ENCODE measurements at places on chromosomes 12 and 14.

DNA sequence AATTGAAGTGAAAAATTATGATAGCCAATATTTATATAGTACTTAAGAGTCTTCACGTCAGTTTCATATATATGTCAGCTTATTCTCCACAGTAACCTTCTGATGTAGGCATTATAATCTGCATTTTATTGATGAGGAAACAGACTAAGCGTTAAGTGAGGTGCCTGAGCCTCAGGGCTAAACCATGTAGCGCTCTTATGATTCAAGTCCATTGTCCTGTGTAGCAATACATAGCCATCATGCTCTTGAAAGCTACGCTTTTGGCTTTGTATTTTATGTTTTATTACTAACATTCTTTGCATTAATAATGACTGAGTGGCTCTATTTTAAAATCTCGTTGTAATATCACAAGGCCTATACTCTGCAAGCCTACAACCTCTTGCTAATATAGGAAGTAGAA, 79.0 kb downstream of the ANO6 start:
- no peak for DNase-seq

- no peak for DNase-seq
Observed at GRCh38 chr14:94945615-94946014, 175.7 kb upstream of the GSC start.

DNA sequence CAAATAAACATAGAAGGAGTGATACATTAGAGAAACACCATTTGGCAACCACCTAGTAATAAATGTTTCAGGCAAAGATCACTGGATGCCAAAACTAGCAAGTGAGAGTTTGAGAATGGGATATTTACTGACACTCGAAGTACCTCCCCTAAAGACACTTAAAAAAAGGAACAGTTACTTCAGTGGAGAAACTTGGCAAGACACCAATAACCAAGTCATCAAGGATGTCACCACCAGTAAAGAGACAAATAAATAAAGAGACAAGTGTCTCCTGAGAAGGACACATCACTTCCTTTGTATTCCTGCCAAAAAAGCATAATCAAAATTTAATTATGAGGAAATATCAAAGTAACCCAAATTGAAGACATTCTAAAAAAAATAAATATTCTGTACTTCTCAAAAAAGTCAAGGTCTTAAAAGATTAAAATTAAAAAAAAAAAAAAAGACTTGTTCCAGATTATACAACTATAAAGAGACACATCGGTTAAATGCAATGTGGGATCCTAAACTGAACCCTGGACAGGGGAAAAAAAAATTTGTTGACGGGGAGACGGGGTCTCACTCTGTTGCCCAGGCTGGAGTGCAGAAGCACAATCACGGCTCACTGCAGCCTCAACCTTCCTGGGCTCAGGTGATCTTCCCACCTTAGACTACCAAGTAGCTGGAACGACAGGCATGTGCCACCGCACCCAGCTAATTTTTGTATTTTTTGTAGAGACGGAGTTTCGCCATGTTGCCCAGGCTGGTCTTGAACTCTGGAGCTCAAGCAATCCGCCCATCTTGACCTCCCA, 26.4 kb downstream of the TM7SF3 start:
- DNase-seq, result no peak

DNA sequence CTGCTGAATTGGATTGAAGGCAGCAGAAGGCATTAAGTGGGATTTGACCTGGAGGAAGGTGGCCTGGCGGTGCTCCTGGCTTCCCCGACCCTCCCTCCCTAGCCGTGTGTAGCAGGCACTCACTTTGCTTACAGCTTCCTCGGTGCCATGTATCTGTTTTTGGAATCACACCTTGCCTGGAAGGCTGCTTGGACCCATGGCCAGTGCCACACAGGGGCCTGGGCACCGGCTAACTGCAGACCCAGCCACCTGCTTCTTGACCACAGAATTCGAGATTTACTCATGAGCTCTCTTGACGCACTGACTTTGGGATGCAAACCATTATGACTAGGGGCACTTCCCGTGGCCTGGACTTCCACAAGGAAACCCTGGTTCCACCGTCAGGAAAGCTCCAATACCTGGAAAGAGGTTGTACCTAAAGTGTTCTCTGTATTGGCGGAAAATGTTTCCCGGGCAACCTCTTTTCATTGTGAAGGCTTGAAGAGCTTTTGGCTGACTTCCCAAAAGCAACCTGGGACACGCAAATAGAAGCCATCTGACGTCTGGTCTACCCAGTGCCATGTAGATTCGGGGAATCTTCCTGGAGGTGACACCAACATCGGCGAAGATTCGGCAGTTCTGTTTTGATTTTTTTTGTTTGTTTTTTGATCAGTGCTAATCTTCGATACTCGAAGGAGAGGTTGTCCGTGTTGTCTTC, 125.6 kb upstream of the RTL1 start:
- no peak for DNase-seq

- DNase-seq, result no peak
Observed at GRCh38 chr14:45679853-45680252, 426.9 kb upstream of the MIS18BP1 start.

- no peak for DNase-seq
Observed at GRCh38 chr12:127900386-127900785, 366.6 kb upstream of the TMEM132C start.

DNA sequence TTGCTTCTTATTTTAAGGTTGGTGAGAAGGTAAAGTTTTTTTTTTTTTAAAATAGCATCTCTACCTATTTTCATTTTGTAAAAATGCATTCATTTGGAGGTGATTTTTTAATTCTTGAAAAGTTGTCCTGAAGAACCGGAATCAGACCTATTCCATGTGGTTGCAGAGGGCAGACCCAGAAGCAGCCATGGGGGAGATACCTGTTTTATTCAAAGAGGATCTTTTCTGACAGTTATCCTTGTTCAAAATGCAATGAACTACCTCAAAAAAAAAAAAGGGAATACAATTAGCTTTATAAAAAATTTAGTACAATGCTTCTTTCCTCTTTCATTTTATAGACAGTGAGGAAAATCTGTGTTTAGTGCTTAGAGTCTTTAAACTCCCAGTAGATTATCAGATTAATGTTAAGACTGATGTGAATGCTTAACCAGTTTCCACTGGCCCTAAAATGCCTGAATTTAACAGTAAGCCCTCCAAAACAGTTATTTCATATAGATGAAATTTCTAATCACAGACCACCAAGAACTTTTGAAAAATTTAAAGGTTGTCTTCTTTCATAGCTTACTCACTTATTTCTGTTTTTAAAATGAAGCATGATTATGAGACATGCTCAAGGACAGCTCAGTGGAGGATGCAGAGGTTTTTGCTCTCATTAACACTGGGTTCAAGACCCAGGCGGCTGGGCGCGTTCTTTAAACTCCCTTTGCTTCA, 8.6 kb upstream of the NEMF start:
- DNase-seq, result no peak

- no peak for DNase-seq
Observed at GRCh38 chr12:78241446-78241845, 410.8 kb downstream of the NAV3 start.

- peak; percentile 43 for DNase-seq
Observed at GRCh38 chr12:118055144-118055557, 5.8 kb downstream of the WSB2 start.

DNA sequence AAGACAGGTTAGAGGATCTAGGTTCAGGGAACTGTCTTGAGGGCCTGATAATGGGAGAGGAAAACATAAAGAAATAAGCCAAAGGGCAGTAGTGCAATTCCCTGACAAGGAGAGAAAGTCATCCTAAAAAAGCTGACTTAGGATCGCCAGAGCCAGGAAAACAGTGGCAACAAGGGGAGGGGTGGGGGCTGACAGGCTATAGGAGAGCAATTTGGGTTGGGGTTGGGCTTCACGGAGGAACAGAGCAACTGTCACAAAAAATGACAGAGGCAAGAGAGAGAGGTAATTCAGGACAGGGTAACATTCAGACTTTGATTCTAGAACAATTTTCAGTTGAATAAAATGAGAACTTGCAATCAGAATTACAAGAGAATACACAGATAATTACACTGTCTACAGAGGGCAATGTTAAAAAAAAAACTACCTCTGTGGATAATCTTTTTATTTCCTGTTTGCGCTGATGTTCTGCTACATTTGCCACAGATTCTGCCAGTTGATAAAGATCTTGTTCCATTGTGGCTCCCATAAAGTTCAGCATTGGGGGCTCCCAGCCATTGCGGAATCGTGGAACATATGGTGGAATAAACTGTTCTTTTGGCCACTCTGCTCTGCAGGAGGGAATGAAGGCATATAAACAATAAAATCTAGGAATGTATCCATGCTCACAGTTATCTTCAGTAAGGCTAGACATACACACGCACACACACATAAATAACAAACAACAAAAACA, 138.6 kb downstream of the EPS8 start:
- no peak for DNase-seq

DNA sequence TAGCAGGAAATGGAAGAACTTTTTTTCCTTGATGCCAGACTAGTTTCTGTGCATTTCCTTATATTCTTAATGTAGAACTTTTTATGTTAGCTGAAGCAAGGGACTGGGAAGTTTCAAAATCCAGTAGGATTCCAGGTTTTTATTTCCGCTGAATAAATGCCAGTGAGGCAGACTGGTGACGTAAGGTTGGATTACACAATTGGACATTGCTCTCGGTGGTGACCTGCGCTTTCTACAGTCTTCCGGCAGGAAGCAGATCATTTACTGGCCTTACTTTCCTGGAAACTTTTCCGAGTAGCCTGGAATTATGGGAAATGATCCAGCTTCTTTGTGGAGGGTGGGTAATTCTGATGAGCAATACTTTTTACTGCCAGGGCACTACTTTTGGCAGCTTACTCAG, 3.6 kb downstream of the IFT43 start:
- no peak for DNase-seq

- peak; percentile 86 for DNase-seq
Observed at GRCh38 chr14:49633640-49634546, 1.2 kb downstream of the DNAAF2 start.

DNA sequence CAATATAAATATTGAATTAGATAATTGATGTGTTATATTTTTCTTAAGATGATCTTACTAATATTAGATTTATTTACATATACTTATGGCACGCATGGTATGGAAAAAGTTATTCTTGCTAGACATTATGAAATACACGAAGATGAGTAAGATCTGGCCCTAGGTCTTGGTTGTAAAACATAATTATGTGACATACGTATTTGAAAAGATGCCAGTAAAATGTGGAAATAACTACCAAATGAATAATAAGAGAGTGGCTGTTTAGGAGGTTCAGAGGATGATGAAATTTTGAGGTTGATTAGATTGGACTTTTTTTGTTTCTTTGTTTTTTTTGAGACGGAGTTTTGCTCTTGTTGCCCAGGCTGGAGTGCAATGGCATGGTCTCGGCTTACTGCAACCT, 41.3 kb downstream of the FANCM start:
- no peak for DNase-seq

DNA sequence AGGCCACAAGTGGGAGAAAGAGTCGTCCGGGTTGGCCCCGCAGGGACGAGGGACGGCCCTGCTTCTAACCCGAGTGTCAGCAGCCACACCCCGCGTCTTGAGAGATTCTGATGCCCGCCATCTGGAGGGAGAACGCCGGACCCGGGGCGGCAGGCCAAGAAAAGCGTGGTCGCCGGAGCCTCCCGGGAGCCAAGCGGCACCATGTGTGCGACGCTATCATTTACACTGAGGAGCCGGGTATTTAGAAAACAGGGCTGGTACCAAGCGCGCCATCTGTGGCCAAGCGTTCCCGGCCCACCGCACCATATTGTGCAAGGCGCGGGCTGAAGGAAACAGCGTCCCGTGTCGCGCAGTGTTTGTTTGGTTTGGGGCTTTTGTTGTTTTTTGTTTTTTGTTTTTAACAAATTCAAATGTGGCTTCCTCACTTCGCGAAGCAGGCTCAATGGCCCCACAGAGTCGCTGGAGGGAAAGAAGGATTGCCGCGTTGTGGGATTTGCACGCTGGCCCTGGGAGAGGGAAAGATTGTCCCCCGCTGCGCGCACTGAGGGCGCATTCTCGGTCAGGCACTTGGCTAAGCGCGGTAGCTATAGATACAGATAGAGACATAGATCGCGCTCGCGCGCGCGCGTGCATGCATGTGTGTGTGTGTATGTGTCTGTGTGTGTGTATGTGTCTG, 153.8 kb downstream of the BCL11B start:
- no peak for DNase-seq

GRCh38 chr12:131692431-131692830, 18.5 kb upstream of the SFSWAP start:
- no peak for DNase-seq

DNA sequence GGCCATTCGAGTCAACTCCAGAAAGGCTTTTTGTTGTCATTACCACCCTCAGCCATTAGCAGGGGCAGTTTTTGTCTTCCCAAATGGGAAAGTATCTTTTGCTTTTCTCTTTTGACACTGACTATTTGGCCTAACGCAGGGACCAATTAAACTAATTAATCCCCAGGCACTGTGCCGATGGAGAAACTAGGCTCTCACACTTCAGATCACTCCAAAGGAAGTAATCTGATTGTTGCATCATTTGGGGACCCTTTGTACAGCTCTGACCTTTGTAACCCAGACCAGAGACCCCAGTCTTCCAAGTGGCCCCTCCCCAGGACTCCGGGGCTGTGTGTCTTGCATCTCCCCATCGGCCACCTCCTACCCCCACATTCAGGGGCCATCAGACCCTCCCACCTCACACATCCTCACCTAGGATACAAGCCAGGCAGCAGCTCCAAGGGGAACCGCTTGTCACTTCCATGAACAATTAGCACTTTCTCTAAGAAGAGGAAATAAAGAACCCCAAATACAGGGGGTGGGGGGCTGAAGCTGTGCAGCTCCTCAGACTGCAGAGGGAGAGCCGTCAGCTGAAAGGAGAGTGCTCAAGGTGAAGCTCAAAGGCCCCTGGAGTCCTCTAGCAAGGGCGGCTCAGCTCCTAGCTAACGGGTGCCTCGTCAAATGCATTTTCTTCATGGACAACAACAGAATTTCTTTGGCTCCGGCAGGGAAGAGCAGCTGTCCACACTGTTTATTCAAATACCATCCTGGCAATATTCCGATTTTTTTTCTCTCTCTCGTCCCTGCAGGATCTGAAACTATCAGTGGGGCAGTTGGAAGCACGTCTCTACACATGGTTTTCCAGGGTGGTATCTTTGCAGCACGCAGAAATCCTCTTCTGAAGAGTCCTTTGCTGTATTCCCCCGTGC, 64.3 kb upstream of the DIO3 start:
- DNase-seq, result no peak

GRCh38 chr12:46126050-46126727, 135.8 kb upstream of the SCAF11 start:
- no peak for DNase-seq

GRCh38 chr14:75845136-75845804, 136.5 kb downstream of the TGFB3 start:
- DNase-seq, result no peak

DNA sequence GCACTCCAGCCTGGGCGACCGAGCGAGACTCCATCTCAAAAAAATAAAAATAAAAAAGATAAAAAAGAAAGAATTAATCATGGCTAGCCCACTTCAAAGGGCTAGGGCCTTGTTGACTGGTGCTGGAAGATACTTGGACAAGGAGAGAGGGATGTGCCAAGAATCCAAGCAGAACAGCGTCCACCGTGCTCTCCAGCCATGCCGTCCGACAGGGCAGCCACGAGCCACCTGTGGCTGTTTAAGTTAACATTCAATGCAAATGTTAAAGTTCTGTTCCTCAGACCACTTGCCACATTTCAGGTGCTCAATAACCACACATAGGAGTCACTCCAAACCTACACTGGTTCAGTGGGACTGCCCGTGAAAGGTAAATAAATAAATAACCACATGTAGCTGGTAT, 21.4 kb downstream of the SLC6A13 start:
- DNase-seq, result no peak

GRCh38 chr12:124044809-124045321, 71.8 kb downstream of the ZNF664 start:
- no peak for DNase-seq

- DNase-seq, result no peak
Observed at GRCh38 chr14:51167587-51168214, 72.3 kb upstream of the TMX1 start.

GRCh38 chr12:99135376-99135775, 490.3 kb downstream of the APAF1 start:
- DNase-seq, result no peak
